ENCODE measurements at places on chromosomes 5 and 9.

DNA sequence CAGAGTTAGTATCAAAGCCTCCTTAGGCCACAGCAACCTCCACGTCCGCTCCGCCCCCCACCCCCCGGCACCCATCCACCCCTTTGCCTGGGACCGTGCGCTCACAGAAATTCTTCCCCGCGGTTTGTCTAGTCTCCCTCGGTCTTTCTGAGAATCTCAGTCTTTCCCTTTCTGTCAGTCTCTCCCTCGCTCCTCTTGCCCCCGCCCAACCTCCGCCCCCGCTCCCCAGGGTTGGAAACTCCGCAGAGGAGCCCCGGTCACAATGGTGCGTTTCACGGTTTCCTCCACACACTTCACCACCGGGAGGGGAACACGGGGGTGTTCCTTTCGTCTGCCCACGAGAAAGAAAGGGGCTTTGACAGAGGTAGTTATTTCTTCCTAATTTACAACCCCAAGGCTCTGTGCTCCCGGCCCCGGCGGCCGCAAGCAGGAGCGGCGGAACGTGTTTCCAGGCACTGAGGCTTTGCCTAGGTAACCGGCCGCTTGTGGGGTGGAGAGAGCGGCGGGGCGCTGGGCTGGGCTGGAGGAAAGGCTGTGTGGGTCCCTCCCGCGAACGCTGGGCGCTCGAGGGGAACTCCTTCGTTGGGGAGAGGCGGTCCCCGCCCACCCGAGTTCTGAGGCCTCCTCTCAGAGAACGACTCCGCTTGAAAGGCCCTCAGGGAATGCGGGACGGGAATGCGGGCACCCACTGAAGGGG, 2.1 kb downstream of the NR4A3 start:
- DNase-seq, result peak; percentile 52

- peak; percentile 56 for DNase-seq
These were observed 6.1 kb upstream of the PRR16 start for GRCh38 chr5:120457839-120458507.

- peak; percentile 77 for DNase-seq
These were observed 153.5 kb downstream of the PRELID2 start for GRCh38 chr5:145681686-145682085.

- DNase-seq, result peak; percentile 76
These were observed 182.2 kb upstream of the ANKRD55 start for GRCh38 chr5:56415356-56415765.

GRCh38 chr5:81147011-81147885, 85.9 kb upstream of the CKMT2 start:
- DNase-seq, result no peak

GRCh38 chr5:156815988-156816599, 34.0 kb upstream of the PPP1R2B start:
- DNase-seq, result peak; percentile 0

- no peak for DNase-seq
These were observed 46.5 kb downstream of the PPARGC1B start for GRCh38 chr5:149776361-149777305.

DNA sequence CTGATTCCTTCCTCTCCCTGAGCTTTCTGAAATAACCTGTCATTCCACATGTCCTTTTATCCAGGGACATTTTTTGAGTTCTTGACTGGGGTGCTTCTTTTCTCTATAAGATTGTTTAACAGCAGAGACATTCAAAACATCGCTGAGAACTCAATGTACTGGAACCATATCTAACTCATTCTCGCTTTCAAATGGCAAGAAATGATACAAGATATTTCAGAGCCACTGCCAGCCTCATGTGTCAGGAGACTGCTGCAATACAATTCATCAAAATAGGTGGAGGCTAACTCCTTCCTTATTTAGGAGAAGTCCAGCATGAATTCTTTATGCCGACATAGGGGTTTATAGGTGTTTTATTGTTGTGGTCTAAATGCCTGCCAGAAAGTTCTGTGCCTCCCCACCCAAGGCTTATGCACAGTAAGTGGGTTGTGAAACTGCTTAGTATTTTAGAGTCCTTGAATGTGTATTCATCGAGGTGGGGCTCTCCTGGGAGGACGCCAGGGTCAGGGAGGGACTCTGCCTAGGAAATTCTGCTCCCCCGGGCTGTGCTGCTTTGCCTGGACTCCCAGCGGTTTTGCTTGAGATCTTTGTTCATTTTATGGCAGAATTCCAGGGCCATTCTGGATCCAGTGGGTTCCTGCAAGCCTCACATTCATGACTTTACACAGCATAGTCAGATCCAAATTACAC, 53.9 kb downstream of the ZNF474 start:
- DNase-seq, result peak; percentile 87

GRCh38 chr9:123686829-123687192, 243.1 kb downstream of the DENND1A start:
- no peak for DNase-seq

DNA sequence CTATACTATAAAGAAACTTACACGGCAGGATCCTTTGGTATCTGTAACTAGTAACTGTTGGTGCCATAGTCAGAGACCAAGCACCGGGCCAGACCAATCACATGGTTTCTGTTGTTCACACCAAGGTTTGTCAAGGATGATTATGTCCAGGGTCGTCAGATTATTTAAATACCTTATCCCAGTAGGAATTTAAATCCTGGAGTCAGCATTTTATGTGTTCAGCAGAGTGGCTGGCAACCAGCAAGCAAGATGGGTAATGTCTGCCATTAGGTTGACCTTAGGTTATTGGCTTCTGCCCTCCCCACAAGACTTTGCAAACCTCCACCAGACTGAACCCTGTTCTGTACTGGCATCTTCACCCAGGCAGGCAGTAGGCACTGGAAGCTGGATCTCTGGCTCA, 39.3 kb upstream of the TMOD1 start:
- no peak for DNase-seq

DNA sequence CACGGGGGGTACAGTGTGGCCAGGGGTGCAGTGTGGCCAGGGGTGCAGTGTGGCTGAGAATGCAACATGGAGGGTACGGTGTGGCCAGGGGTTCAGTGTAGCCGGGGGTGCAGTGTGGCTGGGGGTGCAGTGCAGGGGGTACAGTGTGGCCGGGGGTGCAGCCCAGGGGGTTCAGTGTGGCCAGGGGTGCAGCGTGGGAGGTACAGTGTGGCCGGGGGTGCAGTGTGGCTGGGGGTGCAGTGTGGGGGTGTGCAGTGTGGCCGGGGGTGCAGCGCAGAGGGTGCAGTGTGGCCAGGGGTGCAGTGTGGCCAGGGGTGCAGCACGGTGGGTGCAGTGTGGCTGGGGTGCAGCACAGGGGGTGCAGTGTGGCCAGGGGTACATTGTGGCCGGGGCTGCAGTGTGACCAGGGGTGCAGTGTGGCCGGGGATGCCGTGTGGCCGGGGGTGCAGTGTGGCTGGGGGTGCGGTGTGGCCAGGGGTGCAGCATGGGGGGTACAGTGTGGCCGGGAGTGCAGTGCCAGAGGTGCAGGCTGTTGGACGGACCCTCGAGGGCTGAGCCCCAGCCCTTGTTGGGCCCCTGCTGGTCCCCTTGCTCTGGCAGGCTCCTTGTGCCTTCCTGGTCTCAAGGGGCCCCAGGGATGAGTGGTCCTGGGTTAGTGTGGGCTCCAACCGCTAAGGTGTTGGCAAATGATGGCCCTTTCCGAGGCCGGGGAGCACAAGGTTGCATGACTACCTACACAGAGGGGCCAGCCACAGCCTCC, 17.9 kb downstream of the TPPP start:
- DNase-seq, result no peak

DNA sequence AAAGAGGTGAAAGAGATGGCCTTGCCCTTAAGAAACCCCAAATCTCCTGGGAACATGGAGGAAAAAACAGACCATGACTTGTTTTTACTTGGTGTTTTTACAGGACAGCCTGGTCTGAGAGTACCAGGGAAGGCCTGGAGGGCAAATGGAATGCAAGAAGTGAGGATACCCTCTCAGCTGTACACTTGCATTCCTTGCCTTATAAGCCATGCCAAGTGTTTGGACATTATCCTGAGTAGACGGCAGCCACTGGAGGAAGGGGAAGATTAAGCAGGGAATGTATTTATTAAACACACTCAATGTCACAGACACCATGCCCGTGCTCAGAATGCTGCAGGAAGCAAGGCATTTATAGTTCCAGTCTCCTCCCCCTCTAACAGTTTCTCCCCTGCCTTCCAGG, 581.4 kb downstream of the CDK5RAP2 start:
- DNase-seq, result no peak

DNA sequence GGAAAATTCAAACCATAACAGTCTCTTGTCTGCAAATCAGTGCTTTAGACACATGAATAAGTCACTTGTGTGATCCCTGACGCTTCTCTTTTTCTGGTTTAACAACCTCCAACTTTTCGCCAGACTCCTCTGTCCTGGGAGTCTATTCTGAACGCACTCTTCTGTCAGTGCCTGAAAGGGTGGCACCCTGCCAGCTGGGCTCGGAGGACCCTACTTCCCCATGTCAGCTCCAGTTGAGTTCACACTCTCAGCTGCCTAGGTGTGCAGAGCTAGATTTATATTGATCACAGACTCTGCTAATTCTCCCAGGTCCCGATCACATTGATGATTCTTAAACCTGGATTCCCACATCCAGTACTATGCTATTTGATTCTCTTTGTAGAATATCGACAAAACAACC, 649.1 kb downstream of the BNC2 start:
- DNase-seq, result no peak

DNA sequence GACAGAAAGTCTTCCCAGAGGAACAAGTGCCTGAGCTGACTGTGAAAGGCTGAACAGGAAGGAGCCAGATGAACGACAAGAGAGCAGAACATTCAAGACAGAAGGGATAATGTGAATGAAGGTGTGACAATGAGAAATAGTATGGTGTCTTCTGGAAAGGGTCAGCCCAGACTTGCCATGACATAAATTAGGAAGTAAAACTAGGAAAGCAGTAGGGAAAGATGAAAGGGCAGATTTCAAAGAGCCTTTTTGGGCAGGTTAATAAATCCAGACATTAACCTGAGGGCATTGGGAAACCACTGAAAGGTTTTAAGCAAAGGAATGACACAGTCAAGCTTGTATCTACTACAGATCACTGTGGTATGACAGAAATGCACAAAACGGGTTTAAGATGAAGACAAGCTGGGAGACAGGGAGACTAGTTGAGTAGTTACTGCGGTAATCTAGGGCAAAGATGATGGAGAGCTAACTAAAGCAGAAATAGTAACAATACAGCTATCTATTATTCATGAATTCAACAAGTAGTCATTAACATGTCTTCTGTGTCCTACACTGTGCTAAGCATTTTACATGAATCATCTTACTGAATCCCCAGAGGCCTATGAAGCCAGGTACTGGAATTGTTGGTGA, 580.9 kb upstream of the WWC1 start:
- DNase-seq, result peak; percentile 41

DNA sequence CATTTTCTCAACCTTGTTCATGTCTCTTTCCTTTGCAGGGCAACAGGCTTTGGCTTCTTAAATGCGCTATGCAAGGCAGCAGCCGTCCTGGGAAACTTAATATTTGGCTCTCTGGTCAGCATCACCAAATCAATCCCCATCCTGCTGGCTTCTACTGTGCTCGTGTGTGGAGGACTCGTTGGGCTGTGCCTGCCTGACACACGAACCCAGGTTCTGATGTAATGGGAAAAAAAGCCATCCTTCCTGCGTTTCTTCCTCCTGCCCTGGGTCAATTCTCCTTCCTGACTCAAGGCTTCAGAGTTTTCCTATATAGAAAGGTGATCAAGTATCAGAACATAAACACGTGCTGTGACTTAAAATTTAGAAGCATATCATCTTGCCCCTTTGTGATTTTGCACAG, 77.8 kb upstream of the IQGAP2 start:
- DNase-seq, result no peak

- no peak for DNase-seq
These were observed 31.4 kb downstream of the GRIN3A start for GRCh38 chr9:101706997-101707396.

DNA sequence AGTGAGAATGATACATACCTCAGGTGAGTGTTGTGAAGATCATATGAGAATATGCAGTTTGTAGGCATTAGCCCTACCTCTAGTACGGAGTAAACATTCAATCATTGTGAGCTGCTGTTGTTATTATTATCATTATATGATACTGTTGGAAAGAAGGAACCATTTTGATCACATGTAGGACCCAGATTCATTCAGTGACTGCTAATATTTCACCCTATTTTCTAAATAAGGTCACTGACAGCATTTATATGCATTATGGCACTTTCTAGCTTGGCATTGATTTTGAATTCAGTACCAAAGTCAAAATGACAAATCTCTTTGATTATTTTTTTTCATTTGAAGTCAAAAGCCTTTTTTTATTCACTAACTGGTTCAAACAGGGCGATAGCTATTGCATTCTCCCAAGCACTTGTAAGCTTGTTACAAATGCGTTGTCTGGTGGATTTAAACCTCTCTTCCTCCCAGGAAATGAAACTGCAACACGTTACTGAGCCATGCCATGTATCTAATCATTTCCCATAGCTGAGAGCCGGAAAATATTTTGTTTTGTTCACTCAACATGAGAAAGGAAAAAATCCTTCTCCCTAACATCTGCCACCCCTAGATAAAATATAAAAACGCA, 320.8 kb upstream of the SGCD start:
- DNase-seq, result no peak
